ENCODE measurements at places on chromosomes 3 and 15.

- DNase-seq, result no peak
Measured at GRCh38 chr3:52546111-52546901, 9.9 kb downstream of the UQCC5 start.

DNA sequence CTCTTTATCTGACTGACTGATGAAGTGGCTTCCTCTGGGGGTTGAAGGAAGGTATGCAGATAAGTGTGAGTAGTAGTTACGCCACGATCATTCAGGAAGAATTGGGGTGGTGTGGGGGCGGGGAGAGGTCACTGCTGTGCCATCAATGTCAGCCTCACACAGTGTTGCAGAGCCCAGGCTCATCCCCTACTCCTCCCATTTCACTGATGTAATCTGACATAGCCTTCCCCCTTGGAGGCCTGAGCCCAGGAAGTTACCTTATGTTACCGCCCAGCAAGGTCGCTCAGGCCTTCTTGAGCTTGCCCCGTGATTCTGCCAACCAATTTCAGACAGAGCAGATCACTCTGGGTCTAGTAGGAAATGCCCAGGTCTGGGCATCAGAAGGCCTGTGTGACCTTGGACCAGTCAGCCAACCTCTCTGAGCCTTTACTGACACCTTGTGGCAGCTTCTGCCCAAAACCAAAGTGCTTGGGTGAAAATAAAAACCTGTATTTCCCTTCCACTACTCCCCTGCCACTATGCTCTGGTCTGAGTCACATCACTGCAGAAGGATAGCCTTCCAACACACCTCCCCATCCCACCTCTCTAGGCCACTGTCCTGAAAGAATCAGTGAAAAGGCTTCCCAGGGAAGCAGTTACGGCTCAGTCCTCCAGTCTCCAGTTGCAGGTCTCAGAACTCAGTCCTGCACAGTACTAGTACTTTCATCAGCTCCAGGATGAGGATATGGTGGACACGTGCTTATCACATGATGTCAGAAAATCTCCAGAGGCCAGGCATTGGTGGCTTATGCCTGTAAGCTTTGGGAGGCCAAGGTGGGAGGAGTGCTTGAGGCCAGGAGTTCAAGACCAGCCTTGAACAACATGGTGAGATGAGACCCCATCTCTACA lies 28.1 kb upstream of the INSYN1 start:
- DNase-seq, result peak; percentile 54

DNA sequence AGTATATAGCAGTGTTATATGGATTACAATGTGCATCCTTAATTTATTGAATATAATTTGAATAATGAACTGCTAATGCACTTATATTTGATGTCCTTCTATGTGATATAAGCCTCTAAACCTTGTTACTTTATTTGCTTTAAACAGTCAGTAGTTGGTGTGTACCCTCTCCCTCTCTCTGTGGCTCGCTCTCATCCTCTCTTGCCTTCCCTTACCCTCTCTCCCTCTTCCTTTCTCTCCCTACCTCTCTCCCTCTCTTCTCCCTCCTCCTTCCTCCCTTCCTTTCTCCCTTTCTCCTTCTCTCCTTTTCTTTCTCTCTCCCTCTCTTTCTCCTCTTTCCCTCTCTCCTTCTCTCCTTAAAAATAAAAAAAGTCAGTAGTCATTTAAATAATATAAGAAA lies 28.9 kb downstream of the MGA start:
- DNase-seq, result no peak

GRCh38 chr3:40581166-40581565 lies 56.4 kb downstream of the ZNF621 start:
- DNase-seq, result no peak

- DNase-seq, result no peak
Measured at GRCh38 chr3:144351773-144352365, 380.2 kb downstream of the DIPK2A start.

DNA sequence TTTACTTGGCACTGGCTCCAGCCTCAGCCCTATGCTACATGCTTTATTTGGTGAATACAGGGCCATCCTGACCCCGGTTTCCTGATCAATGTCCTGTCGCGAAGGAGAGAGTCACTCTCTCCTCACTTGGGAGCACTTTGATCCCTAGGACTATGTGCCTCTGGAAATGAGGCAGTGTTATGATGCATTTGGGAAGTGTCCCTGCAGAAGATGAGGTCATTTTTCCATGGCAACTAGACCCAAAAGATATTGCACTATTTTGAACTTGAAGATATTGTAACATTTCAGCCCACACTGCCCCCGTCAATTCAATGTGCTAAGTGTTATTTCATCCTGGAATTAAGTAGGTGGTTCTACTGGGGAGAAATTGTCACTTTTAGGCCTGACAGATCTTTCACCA lies 68.0 kb downstream of the LRRK1 start:
- DNase-seq, result no peak

- DNase-seq, result no peak
Measured at GRCh38 chr3:12961007-12961696, 112.1 kb downstream of the IQSEC1 start.

DNA sequence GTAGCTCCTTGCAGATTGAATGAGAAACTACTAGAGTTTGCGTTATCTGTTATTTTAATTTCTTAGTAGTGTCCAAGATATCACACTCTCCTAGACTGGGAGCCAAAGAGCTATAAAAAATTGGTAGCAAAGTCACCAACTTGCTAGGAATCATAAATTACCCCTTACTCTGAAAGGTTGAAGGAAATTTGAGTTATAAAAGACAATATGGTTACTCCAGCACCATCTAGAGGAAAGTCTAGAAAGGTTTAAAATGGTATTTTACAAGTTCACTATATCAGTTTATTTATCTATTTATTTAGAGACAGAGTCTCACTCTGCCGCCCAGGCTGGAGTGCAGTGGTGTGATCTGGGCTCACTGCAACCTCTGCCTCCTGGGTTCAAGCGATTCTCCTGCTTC lies 121.6 kb downstream of the RBPMS2 start:
- DNase-seq, result no peak

- DNase-seq, result no peak
Measured at GRCh38 chr3:48709051-48709461, 8.0 kb downstream of the IP6K2 start.

GRCh38 chr3:13954741-13955483 lies 75.0 kb upstream of the WNT7A start:
- no peak for DNase-seq

- DNase-seq, result no peak
Measured at GRCh38 chr3:51379301-51379700, 5.8 kb upstream of the MANF start.

DNA sequence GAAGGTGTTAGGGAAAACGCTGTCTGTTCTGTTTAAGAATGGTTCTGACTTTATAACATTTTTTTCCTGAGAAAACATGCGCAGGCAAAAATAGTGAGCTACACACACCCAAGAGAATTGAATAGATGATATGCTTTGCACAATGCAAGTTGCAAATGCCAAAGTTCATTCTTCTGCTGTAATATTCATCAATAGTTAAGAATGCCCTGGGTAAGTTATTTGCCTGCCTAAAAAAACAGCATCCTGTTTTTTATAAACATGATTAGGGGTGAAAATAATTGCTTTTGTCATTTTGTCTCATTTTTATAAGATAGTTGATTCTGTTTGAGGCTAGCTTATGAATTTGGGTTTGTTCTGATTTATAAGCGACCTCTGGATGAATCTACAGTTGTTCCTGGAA lies 99.4 kb downstream of the DTWD1 start:
- no peak for DNase-seq

DNA sequence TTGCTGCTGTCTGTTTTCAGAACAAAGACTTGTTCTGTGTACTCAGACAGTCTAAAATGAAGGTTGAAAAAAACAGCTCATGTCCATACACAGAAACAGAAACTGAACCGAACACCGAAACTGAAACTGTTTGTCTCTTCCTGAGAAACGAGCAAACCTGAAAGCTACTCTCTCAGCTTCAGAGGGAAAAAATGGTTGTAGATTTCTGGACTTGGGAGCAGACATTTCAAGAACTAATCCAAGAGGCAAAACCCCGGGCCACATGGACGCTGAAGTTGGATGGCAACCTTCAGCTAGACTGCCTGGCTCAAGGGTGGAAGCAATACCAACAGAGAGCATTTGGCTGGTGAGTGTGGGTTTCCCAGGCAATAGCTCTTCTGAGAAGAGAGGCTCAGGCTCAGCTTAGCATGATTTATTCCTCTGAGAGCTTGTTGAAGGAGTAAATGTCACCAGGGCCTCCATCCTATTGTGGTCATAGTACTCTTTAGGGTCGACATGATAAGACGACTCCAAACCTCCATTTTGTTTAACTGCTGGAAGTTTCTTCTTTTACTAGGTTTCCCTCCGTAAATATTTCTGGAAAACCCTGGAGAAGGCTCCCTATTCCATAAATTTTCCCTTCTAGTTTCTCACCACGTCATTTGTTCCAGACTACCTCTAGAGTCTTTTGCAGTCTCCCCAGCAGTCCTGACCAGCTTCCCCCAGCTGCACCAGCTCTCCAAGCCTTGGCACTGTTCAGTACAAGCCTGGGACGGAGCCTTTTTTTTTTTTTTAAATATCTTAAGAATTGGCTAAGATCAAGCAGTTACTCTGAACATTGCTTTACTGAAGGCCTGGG lies at the start of gene RTP4:
RTP4 (plus strand) TSS at position 135 of the 838 bp plus-strand sequence; CDS start at position 192, 57 bp downstream.
- DNase-seq, result peak; percentile 49

GRCh38 chr15:79965846-79966630 lies 5.0 kb downstream of the BCL2A1 start:
- no peak for DNase-seq

DNA sequence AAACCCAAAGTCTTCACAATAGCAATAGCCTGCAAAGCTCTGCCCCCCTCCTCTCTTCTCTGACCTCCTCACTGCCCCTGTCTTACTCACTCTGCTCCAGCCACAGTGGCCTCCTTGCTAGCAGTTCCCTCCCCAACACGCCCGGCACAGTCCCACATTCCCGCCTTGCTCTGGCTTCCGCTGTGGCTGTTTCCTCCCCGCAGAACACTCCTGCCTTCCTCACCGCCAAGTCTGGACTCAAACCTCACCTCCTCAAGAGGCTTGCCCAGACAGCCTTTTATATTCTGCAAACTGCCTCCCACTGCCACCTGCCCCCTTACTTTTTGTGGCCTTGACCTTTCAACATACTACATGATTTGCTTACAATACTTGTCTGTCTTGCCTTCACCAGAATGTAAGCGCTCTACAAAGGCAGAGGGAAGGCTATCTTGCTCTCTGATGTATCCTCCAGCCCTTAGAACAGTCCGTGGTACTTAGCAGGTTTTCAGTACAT lies 406 bp upstream of the MPI start:
- peak; percentile 64 for DNase-seq

DNA sequence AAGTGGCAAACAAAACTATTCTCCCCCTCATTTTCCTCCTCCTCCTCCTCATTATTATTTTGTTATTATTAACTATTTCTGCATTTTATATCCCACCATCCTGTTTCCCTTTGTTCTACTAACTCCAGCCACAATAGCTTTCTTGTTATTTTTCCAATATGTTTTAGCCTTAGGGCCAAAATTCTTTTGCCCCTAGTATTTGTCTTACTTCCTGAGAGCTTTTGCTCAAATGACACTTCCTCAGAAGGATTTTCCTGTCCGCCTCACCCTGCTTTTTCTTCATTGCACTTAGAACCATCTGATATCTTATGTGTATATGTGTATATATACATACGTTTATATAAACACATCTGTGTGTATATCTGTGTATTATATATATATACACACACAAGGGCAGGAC lies 32.7 kb upstream of the NUDT16 start:
- DNase-seq, result no peak

- no peak for DNase-seq
Measured at GRCh38 chr15:73792415-73792814, 39.3 kb upstream of the INSYN1 start.

- DNase-seq, result peak; percentile 14
Measured at GRCh38 chr15:55683376-55683775, 59.6 kb downstream of the PRTG start.
